Activated T-cell treated with anti-CD3 and anti-CD28 coated beads, Interleukin-2, amount 50 U/mL, for 72 hours (primary cell): ENCODE measurements at places on chromosomes 4 and X. TPM values are rescaled to one million over a fixed set of nuclear protein-coding genes. Genes with fewer than 3 reads are reported as not detected.

DNA sequence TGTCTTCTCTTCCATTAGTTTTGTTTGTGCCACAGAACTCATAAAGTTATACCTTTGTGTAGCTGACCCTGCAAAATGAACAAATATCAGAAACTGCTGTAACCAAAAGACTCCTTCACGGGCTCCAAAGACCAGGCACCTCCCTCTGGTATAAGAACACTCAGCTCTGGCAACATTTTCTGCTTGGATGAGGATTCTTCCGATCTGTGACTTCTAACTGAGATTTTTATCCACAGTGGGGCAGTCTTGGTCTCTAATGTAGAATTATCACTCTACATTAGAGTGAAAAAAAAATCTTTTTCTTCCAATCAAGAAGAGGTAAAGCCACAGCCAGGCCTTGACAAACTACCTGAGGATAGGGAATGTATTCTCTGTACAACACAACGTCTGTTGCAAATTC lies 38.5 kb upstream of the PRSS48 start:
- DNase-seq, result no peak
- no peak overlapping the region for H3K27ac ChIP-seq
- H3K4me3 ChIP-seq, result no peak overlapping the region
- no peaks in the 10 kb centered on the region for H3K36me3 ChIP-seq
- peaks cover 12% of the 10 kb centered on the region for H3K27me3 ChIP-seq

GRCh38 chrX:45775468-45775867 lies 574.8 kb upstream of the DIPK2B start:
- no peak overlapping the region for H3K4me3 ChIP-seq
- no peak overlapping the region for H3K27ac ChIP-seq
- peaks cover 8% of the 10 kb centered on the region for H3K36me3 ChIP-seq
- H3K27me3 ChIP-seq, result peaks cover 56% of the 10 kb centered on the region

GRCh38 chrX:140697618-140698017 lies 11.9 kb upstream of the LINC00632 start:
- H3K36me3 ChIP-seq, result no peaks in the 10 kb centered on the region
- peaks cover 15% of the 10 kb centered on the region for H3K27me3 ChIP-seq
- no peak for DNase-seq
- H3K4me1 ChIP-seq, result no peaks in the 10 kb centered on the region

GRCh38 chrX:107549504-107549903 lies 78.8 kb upstream of the PRPS1 start:
- no peak overlapping the region for H3K27ac ChIP-seq
- peaks cover 27% of the 10 kb centered on the region for H3K27me3 ChIP-seq
- DNase-seq, result no peak
- H3K4me1 ChIP-seq, result peaks cover 13% of the 10 kb centered on the region
- H3K36me3 ChIP-seq, result no peaks in the 10 kb centered on the region
- no peak overlapping the region for H3K4me3 ChIP-seq

DNA sequence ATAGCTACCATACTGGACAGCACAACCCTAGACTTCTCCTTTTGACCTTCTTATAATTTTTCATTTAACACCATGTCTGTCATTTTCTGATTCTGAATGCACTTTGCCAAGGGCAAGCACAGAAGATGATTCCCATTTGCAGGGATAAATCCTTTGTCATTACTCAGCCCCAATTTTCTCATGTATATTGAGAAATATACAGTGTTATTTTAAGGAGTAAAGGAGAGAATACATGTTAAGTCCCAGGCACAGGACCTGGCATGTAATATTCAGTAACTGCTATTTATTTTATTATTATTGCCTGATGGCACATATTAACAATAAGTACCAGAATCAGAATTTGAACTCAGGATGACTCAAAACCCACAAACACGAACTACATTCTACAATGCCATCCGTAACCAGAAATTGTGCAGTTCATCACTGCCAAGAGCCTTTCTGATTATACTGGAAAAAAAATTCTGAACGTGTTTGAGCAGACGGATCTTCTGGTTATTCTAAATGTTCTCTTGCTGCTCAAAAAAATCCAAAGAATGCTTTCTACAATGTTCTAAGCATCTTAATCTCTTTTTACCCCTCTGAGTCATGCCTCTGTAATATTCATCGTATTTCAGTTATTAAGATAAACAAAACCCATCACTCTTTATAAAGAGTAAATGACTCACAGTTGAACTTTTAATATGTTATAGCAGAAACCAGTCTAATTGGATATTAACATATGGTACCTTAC lies 170.0 kb downstream of the MID1 start:
- H3K27ac ChIP-seq, result no peak overlapping the region
- no peaks in the 10 kb centered on the region for H3K4me1 ChIP-seq
- no peak for DNase-seq
- H3K27me3 ChIP-seq, result no peaks in the 10 kb centered on the region

- no peaks in the 10 kb centered on the region for H3K4me1 ChIP-seq
- H3K36me3 ChIP-seq, result no peaks in the 10 kb centered on the region
- DNase-seq, result no peak
- H3K27ac ChIP-seq, result no peak overlapping the region
- H3K4me3 ChIP-seq, result no peak overlapping the region
- H3K27me3 ChIP-seq, result no peaks in the 10 kb centered on the region
Observed at GRCh38 chr4:19945979-19946380, 305.7 kb upstream of the SLIT2 start.

GRCh38 chr4:105765690-105766407 lies 57.3 kb downstream of the GSTCD start:
- H3K4me3 ChIP-seq, result no peak overlapping the region
- no peak for DNase-seq
- H3K36me3 ChIP-seq, result peaks cover 3% of the 10 kb centered on the region

DNA sequence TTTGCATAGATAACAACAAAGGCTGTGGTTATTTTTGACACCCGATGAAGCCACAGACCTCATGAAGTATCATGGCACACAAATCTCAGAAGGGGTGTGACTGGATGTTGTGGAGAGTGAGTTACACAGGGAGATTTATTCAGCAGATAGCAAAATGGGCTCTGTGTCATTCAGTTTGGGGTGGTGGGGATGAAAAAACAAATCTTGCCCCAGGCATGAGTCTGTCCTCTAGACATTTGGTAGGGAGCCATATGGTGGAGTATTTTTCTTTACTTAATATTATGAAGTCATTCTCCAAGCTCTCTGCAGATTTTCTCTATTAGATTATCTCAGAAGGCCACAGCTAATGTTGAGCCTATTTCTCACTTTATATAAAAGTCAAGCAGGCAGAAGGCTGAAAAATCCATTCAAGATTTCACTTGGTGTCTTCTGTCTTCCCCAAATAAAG lies 277.1 kb upstream of the TENM3 start:
- H3K4me1 ChIP-seq, result no peaks in the 10 kb centered on the region
- no peaks in the 10 kb centered on the region for H3K36me3 ChIP-seq
- no peak for DNase-seq
- H3K27me3 ChIP-seq, result no peaks in the 10 kb centered on the region

Gene NUP62CL
- total RNA-seq, result 4.0 TPM

- no peak overlapping the region for H3K27ac ChIP-seq
- no peaks in the 10 kb centered on the region for H3K4me1 ChIP-seq
- no peaks in the 10 kb centered on the region for H3K27me3 ChIP-seq
Observed at GRCh38 chr4:79044141-79044659, 105.0 kb upstream of the PAQR3 start.
